ENCODE measurements at places on chromosomes 5 and 9.

GRCh38 chr5:35415309-35415708, 185.0 kb upstream of the PRLR start:
- DNase-seq = no peak
- no peaks in the 10 kb centered on the region for H3K4me1 ChIP-seq
- H3K4me3 ChIP-seq = no peak overlapping the region
- no peaks in the 10 kb centered on the region for H3K36me3 ChIP-seq
- H3K27me3 ChIP-seq = no peaks in the 10 kb centered on the region

- peaks cover 17% of the 10 kb centered on the region for H3K4me1 ChIP-seq
- peak overlapping the region; percentile 93 for H3K4me3 ChIP-seq
- H3K36me3 ChIP-seq = no peaks in the 10 kb centered on the region
- H3K27ac ChIP-seq = no peak overlapping the region
- no peaks in the 10 kb centered on the region for H3K27me3 ChIP-seq
Measured at GRCh38 chr5:177445917-177446199, 756 bp upstream of the PRR7 start.

GRCh38 chr5:180140571-180140970, 68.4 kb downstream of the RASGEF1C start:
- DNase-seq = no peak
- peaks cover 5% of the 10 kb centered on the region for H3K4me1 ChIP-seq
- no peak overlapping the region for H3K27ac ChIP-seq
- H3K4me3 ChIP-seq = no peak overlapping the region
- H3K36me3 ChIP-seq = no peaks in the 10 kb centered on the region
- no peaks in the 10 kb centered on the region for H3K27me3 ChIP-seq

DNA sequence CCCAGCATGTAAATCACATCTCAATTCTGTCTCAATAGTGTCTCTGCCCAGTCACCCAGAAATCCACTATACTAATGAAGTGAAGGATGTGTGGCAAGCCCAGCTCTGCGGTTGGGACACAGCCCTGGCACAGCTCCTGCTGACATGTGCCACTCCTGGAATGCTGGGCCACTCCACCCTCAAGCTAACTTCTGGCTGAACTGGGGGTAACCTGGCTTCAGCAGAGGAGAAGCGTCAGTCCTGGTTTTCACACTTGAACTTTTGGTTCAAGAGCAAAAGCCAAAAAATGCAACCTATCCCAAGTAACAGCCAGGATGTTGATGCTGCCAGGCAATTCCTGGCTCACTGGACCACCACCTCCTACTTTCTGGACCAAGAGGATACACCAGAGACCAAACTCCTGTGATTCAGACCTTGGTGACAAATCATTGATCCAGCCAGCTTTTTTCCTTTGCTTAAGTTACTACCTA, 86.4 kb downstream of the ARRDC3 start:
- H3K4me1 ChIP-seq = peaks cover 22% of the 10 kb centered on the region
- no peaks in the 10 kb centered on the region for H3K36me3 ChIP-seq
- DNase-seq = no peak
- H3K4me3 ChIP-seq = no peak overlapping the region

DNA sequence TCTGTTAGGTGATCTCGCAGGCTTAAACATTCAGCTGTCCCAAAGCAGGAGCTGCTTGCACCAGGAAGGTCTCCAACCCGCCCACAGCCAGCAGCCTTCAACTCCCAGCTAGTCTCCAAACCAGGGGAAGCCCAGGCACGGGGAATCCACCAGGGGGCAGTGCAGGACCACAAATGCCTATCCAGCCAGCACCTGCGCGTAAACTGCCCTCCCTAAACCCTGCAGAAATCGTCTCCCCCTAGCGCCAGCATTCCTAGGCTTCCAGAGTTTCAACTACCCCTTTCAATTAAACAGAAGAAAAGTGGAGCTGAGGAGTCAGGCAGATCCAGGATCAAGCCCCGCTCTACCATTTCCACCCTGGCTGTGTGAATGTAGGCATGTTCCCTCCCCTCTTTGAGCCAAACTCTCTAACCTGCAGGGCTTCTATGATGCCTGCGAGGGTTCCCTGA, 72.0 kb downstream of the HRH2 start:
- H3K4me1 ChIP-seq = no peaks in the 10 kb centered on the region
- no peaks in the 10 kb centered on the region for H3K36me3 ChIP-seq
- peak; percentile 96 for DNase-seq
- H3K27ac ChIP-seq = no peak overlapping the region
- H3K27me3 ChIP-seq = no peaks in the 10 kb centered on the region

GRCh38 chr5:77663090-77663863, 24.8 kb upstream of the OTP start:
- H3K27ac ChIP-seq = no peak overlapping the region
- peaks cover 7% of the 10 kb centered on the region for H3K4me1 ChIP-seq
- H3K36me3 ChIP-seq = no peaks in the 10 kb centered on the region
- H3K4me3 ChIP-seq = no peak overlapping the region

- no peaks in the 10 kb centered on the region for H3K36me3 ChIP-seq
- H3K27ac ChIP-seq = no peak overlapping the region
- no peaks in the 10 kb centered on the region for H3K4me1 ChIP-seq
- DNase-seq = no peak
Measured at GRCh38 chr5:3993856-3994473, 398.3 kb downstream of the IRX1 start.

DNA sequence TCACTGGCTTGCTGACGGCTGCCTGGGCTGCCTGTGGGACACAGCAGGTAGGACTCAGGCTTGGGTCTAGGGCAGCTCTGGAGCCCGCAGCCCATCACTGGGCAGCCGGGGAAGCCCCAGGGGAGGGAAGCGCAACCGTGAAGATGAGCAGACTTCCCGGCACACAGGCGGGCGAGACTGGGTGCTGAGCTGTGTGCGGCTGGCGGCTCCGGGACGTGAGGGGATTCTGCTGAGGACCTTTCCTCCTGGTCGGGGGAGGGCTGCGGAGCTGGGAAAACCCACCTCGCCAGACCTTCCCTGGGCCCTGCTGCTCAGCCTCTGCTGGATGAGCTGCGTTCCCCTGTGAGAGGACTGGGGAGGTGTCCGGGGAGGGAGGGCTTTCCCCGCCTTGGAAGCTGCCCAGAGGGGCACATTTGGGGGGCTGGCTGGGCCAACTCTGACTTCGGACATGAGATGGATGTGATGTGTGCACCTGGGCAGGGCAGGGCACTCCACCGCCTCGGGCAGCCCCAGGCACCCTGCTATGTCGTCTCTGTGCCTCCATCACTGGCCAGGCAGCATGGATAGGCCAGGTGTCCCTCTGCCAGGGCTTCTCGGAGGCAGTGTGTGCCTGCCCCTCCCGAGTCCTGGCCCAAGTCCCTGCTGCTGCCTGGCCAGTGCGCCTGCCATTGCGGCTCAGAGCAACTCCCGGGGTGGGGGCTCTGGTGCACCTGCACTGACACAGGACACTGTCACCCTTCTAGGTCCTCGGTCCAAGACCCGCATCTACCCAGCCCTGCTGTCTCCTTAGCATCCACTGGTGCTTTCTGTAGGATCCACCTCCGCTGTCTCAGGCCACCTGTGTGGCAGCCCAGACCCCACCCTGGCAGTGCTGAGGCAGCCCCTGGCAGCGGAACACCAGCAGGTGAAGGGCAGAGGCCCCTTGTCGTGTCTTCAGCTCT, 66.4 kb downstream of the COL5A1 start:
- H3K4me3 ChIP-seq = no peak overlapping the region
- no peaks in the 10 kb centered on the region for H3K27me3 ChIP-seq
- no peaks in the 10 kb centered on the region for H3K4me1 ChIP-seq
- DNase-seq = peak; percentile 13

DNA sequence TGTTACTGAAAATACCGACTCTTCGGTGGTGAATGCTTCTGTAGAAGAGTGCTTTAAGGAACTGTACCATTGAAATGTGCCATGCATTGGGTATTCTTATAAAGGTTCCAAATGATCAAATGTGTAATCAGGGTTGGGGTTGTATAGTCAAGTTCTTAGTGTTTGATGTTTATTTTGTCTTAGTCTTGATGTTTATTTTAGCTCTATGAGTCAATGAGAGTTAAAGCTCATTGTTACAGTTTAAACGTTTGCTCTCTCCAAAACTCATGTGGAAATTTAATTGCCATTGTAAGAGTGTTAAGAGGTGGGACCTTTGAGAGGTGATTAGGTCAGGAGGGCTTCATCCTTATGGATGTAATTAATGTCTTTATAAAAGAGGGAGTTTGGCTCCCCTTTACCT, 153.0 kb downstream of the FER start:
- no peak overlapping the region for H3K4me3 ChIP-seq
- H3K27ac ChIP-seq = no peak overlapping the region
- no peaks in the 10 kb centered on the region for H3K36me3 ChIP-seq
- no peaks in the 10 kb centered on the region for H3K4me1 ChIP-seq
- DNase-seq = no peak

- no peak overlapping the region for H3K4me3 ChIP-seq
- no peak for DNase-seq
- H3K4me1 ChIP-seq = no peaks in the 10 kb centered on the region
- H3K36me3 ChIP-seq = no peaks in the 10 kb centered on the region
- H3K27me3 ChIP-seq = no peaks in the 10 kb centered on the region
- H3K27ac ChIP-seq = no peak overlapping the region
Measured at GRCh38 chr9:96644137-96644536, 11.0 kb downstream of the PRXL2C start.

DNA sequence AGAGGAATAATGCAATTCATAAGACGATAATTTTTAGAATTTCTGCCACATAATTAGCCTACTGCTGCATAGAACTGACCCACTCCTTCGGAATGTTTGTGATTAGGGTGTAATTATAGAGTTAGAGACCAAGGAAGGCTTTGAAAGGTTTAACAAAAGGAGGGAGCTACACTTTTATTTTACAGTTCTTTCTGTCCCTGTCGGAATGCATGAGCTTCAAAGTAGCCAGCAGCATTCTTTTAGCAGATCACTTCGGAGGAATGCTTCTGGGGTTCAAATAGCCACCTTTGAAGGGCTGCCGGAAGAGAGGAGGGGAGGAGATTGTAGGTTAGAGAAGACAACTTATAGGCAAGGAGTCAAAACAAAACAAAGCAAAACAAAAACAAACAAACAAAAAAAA, 168.1 kb downstream of the GRIA1 start:
- peaks cover 56% of the 10 kb centered on the region for H3K4me1 ChIP-seq
- no peaks in the 10 kb centered on the region for H3K27me3 ChIP-seq
- H3K27ac ChIP-seq = peak overlapping the region; percentile 84
- no peaks in the 10 kb centered on the region for H3K36me3 ChIP-seq

DNA sequence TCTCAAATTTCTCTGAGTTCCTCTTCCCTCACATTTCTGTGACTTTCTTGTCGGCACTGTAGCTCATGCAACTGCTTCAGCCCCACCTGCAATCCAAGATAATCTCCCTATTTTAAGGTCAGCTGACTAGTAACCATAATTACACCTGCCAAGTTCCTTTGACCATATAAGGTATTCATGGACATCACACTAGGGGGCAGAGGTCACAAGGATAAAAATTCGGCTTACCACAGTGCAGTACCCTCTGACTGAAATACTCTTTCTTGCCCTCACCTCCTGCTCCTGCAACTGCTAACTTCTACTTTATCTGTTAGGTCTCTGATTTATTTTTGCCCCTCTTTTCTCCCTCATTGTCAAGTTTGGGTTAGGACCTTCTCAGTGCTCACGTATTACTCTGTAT, 144.2 kb downstream of the GDNF start:
- H3K4me1 ChIP-seq = no peaks in the 10 kb centered on the region
- no peaks in the 10 kb centered on the region for H3K27me3 ChIP-seq
- no peak overlapping the region for H3K27ac ChIP-seq
- H3K4me3 ChIP-seq = no peak overlapping the region
- DNase-seq = no peak
- no peaks in the 10 kb centered on the region for H3K36me3 ChIP-seq

DNA sequence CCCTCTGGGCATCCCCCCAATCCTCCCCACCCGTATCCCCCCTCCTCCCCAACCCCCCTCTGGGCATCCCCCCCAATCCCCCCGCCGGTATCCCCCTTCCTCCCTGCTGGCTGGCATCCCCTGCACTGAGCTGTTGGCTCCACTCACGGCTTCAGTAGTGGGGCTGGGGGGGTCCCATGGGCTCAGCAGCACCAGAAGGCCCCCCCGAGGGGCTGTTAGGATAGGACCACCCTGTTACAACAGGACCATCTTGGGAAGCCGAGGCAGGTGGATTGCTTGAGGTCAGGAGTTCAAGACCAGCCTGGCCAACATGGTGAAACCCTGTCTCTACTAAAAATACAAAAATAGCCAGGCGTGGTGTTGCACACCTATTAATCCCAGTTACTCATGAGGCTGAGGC, 42.4 kb downstream of the EXD3 start:
- H3K36me3 ChIP-seq = no peaks in the 10 kb centered on the region
- H3K27me3 ChIP-seq = no peaks in the 10 kb centered on the region
- H3K27ac ChIP-seq = no peak overlapping the region

DNA sequence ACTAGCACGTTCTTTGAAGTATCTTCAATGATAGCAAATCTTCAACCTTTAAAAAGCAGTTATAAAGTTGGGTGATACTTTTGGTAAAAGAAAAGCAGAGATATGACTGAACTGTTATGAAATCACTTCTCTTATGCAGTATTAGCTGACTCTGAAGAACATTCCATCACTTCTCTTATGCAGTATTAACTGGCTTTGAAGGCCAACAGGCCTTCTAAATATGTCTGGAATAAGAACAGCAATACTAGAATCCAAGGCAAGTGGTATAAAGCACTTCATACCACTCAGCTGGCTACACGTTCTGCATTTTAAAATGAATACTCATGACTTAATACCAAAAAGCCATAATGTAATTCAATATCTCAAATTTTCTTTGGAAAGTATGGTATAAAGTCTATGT, 17.3 kb downstream of the SKIC3 start:
- no peak for DNase-seq
- H3K27me3 ChIP-seq = no peaks in the 10 kb centered on the region
- no peak overlapping the region for H3K27ac ChIP-seq
- no peak overlapping the region for H3K4me3 ChIP-seq
- no peaks in the 10 kb centered on the region for H3K4me1 ChIP-seq

- DNase-seq = no peak
- H3K4me1 ChIP-seq = no peaks in the 10 kb centered on the region
- no peak overlapping the region for H3K27ac ChIP-seq
Measured at GRCh38 chr9:8552732-8553131, 753.2 kb upstream of the DMAC1 start.

- no peak for DNase-seq
- peaks cover 19% of the 10 kb centered on the region for H3K4me1 ChIP-seq
- no peaks in the 10 kb centered on the region for H3K36me3 ChIP-seq
- no peak overlapping the region for H3K27ac ChIP-seq
Measured at GRCh38 chr5:92560698-92561401, 1020.2 kb downstream of the NR2F1-AS1 start.

Measured in neural progenitor cell (in vitro differentiated cells).